ENCODE measurements at places on chromosomes 5 and 9. TPM values are rescaled to one million over a fixed set of nuclear protein-coding genes. Genes with fewer than 3 reads are reported as not detected.

SPINK7 gene
- not detected for total RNA-seq

FANCC gene
- 2.8 TPM for total RNA-seq

CATSPER3 gene
- total RNA-seq = not detected

ADAMTS19 gene
- total RNA-seq = not detected

FBXL7 gene
- total RNA-seq = not detected

NME5 gene
- 7.1 TPM for total RNA-seq

IL6ST gene
- 216 TPM for total RNA-seq

SEC61B gene
- total RNA-seq = 134 TPM

ALDOB gene
- not detected for total RNA-seq

PDE6A gene
- total RNA-seq = 0.10 TPM

IFNE gene
- 9.5 TPM for total RNA-seq

NR5A1 gene
- not detected for total RNA-seq

UBTD2 gene
- total RNA-seq = 54.0 TPM

RLN1 gene
- total RNA-seq = 1.1 TPM

TMEM232 gene
- total RNA-seq = 2.3 TPM

CNTFR gene
- total RNA-seq = not detected

SLC2A8 gene
- 18.6 TPM for total RNA-seq

IFNA13 gene
- not detected for total RNA-seq

MAN1B1 gene
- 71.4 TPM for total RNA-seq

IFNB1 gene
- total RNA-seq = not detected

SPZ1 gene
- total RNA-seq = not detected

HDHD3 gene
- total RNA-seq = 24.1 TPM

SOX30 gene
- 0.17 TPM for total RNA-seq

MELK gene
- 6.3 TPM for total RNA-seq

ADRB2 gene
- 7.6 TPM for total RNA-seq

ENTR1 gene
- 54.5 TPM for total RNA-seq

CRB2 gene
- total RNA-seq = 0.17 TPM

HAPLN1 gene
- not detected for total RNA-seq

NEUROG1 gene
- total RNA-seq = not detected

OR1L8 gene
- not detected for total RNA-seq

MYO10 gene
- total RNA-seq = 79.5 TPM
